ENCODE measurements at places on chromosomes 3 and 15.

GRCh38 chr3:196974661-196975060 lies 6.0 kb upstream of the PIGZ start:
- DNase-seq: no peak

- DNase-seq: peak; percentile 71
Observed at GRCh38 chr3:15345608-15346137, 13.3 kb upstream of the SH3BP5 start.

- no peak for DNase-seq
Observed at GRCh38 chr3:150783316-150783715, 20.3 kb upstream of the SIAH2 start.

DNA sequence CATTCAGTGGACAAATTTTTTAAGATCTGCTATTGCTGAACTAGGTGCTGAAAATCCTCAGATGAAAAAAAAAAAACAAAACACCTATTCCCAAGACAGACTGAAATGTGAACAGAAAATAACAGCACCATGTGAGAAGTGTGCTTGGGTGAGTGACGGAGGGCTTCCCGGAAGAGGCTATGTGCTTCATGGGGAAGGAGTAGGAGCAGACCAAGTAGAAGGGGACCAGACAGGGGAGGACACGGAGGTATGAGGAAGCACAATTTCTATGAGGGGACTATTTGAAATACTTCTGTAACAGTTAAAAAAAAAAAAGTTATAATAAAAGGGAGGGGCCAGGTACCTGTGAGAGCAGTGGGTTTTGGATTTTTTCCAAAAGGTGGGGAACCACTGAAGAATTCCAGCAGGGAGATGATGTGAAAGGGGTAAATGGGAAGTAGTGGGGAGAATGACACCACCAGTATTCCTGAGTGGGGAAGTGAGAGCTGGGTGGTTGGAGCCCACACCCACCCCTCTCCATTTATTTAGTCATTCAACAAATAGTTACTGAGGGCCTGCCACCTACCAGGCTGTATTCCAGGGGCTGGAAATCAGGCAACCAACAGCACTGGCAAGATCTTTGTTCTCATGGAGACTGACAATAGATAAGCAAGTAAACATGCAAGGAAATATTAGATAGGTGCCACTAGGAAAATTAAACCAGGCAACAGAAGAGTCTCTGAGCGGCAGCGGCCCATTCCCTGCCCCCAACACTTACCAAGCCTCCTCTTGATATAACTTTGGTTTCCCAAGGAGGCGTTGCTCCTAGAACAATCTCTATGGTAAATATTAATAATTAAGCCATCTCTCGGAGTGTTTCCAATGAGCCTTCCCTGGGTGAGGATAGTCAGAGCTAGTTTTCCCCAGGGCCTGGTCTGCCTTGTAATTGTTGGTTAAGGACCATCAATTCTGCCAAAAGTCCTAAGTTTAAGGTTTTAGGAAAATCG lies 3.8 kb upstream of the USP3 start:
- DNase-seq: no peak

DNA sequence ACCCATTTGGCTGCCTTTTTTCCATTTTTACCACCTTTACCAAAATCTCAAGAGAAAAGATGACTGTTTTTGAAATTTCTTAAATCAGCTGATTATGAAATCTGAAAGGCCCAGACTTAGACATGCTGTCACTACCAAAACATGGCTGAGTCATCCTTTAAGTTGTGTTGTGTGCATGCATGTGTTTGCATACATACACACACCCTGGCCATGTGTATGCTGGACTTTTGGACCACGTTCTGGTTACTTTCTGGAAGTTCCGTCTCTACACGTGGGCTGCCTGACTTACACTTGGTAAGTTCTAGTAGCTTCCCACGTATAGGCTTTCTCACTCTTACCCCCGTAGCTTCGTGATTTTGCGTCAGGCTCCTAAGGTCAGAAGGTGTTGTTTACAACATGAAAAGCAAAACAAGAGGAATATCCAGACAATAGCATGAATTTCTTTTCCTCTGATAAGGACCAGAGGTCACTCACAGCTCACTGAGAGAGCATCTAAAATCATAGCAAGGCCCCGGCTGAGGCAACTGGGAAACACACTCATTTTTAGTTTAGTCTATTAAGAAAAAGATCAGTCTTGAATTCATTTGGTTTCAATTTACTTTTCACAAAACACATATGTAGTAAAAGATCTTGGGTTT lies 62.4 kb downstream of the COL8A1 start:
- no peak for DNase-seq

DNA sequence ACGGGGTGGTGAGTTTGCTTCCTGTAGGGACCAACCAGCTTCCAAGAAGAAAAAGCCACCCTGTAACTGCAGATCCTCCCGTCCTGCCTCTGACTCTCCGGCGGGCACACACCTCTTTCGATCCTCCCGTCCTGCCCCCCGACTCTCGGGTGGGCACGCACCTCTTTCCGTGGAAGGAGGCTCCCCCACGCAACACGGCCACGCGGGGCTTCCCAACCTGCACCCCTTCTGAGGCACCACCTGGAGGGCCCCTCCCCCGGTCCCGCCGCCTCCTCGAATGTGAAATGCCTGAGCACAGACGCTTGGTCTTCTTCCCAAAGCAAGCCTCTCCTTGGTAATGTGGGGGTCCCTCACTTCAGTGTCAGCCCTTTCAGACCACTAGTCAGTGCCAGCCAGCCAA lies 7.3 kb downstream of the ADAMTS17 start:
- DNase-seq: no peak

GRCh38 chr3:193452338-193452737 lies 73.8 kb upstream of the ATP13A5 start:
- no peak for DNase-seq

GRCh38 chr15:36925653-36926426 lies 174.5 kb downstream of the MEIS2 start:
- no peak for DNase-seq

DNA sequence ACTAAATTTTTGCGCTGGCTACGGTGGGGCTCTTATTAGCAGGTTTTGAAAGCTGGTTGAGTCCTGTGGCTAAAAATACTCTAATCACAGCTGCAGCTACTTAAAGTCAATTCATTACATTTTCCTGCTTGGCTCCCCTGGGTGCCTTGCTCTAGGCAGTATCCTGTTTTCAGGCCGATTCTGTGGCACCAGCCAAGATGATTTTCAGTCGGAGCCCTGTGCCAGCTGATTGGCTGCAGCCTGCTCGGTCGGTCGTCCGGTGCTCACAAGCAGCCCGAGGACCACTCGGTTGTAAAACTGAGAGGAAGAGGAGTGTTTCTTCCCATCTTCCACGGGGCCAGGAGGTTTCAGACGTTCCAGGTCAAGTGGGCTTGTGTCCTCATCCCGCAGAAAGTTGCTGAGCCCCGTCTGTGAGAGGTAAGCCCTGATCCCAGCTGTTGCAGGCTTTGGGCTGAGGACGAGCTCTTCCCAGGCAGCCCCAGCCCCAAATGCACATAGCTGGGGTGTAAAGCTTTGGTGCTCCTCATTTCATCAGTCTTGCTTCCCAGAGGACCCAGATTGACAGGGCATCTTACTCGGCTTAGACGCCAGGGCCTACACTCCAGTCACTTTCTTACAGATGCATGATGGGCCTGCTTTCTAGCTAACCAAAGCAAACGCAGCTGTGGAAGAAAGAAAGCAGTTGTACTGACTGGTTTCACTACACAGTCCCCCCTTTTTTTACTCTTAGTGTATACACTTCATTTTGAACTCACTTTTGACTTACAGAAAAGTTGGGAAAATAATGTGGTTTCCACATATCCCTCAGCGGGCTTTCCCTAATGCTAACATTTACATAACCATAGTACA lies 15.9 kb downstream of the LYSMD4 start:
- peak; percentile 64 for DNase-seq

DNA sequence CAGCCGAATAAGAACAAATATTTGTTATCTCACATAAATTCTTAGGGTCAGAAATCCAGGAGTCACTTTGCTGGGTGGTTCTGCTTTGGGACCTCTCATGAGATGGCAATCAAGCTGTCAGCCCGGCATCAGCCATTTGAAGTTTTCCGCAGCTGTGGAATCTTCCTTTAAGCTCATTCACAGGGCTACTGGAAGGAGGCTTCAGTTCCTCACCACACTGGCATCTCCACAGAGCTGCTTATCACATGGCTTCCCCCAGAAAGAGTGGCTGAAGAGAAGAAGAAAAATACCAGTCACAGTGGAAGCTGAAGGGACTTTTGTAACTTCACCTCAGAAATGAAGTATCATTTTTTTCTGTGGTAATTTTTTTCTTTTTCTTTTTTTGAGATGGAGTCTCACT lies 267.7 kb downstream of the CHL1 start:
- no peak for DNase-seq

DNA sequence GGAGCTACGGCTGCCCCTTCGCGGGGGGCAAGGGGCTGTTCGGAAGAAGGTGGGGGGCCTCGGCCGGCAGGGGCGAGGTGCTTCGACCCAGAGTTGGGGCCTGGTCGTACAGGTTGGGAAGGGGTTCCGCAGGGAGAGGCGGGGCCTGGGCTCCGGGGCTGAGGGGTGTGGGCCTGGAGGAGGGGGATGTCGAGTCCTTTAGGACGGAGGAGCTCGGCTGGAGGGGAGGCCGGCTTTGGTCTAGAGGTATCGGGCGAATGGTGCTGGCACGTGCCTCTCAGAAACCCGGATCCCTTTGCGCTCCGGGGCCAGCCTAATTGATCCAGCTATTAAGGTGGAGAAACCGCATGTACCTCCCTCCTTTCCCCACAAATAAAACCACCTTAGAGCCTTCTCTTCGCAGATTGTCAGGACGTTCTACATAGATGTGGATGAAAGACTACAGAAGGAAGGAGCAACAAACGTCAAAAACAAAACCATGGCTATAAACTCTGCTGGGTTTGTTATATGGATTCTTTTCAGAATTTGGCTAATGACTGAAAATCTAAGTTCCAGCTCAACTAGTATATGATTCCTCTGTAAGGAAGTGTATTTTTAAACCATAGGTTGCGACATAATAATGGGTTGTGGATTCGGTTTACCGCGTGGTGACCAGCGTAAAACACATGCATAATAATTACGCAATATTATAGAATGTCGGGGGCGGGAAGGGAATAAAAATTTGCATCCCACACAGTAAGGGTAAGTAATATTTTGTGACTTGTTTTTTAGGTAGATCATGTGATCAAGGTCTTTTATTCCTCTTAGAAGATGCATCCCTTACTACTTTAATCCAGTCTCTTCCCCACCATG lies 644 bp upstream of the NGLY1 start:
- no peak for DNase-seq

GRCh38 chr3:146796078-146796477 lies 190.9 kb upstream of the PLSCR5 start:
- DNase-seq: no peak

GRCh38 chr3:177194299-177194698 lies 3.0 kb downstream of the TBL1XR1 start:
- no peak for DNase-seq

GRCh38 chr3:67196677-67197076 lies 198.6 kb downstream of the KBTBD8 start:
- DNase-seq: no peak

- no peak for DNase-seq
Observed at GRCh38 chr15:90645873-90646575, 71.1 kb upstream of the BLM start.

DNA sequence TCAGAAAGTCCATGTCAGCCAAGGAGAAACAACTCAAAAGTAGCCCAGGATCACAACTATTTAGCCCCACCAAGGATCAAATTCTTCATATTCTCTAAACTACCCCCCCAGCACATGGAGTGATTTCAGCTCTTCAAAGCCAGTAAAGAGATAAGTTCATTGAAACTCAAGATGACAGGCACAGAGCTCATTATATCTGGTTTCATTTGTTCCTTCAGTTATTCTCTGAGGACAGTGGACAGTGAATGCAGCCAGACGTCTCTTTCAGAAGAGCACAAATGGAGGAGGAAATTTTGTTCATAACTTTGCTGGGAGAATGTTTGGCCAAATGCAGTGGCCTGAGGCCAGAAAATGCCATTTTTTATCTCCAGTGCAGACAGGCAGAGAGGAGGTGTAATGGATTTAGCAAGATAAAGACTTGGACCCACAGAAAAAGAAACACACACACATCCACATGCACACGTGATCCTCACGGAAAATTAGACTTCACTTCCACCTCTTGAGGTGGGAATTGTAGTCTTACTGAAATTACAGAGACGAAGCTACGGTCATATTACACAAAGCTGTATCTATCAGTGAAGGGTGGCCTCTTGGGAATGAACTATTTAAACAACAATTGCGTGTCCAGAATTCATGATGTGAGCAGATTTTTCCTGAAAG lies 64.6 kb downstream of the HES1 start:
- no peak for DNase-seq

- no peak for DNase-seq
Observed at GRCh38 chr3:25265284-25265683, 162.8 kb upstream of the RARB start.

DNA sequence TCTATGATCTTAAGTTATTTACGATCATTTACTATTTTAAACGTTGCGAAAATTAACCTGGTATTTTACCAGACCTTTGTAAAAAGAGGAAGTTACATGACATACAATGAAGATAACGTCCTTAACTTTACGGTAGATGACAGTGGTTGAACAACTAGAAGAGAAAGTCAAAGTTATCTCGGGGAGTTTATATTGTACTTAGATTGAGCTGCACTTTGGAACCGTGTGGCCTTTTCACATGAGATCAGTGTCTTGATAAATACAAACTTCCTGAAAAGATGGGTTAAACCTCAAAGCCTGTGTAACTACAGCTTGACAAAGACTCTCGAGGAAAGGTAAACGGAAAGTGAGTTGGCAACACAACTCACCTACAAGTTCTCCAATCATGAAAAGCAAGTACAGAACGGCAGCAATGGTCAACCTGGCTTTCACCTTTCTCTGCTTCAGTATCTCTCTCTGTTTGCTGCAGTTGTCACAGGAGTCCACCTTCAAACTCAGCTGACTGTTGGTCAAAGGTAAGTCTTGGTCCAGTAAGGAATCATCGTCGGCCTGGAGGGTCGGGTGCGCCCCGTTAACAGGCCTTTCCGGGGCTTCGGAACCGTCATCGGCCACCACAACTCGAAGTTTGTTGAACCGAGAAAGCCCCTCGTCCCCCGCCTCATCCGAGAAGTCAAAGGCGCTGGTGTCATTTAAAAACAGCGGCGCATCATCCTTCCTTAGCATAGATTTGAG lies 793 bp downstream of the SLC30A4 start:
- DNase-seq: peak; percentile 38

DNA sequence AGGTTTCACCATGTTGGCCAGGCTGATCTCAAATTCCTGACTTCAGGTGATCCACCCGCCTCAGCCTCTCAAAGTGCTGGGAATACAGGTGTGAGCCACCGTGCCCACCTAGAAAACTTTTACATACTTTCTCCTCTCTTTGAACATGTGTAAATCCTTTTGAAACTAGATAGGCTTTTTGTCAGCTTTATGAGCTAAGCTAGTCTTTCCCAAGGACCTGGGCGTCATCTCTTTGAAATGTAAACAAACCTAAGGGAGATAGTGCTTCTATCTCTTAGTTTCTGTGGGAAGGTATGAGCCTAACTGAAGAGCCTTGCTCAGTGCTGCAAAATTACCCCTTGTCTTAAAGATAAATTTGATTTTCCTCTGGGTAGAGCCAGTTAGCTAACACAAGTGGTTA lies 4.8 kb downstream of the CX3CR1 start:
- DNase-seq: no peak

- no peak for DNase-seq
Observed at GRCh38 chr3:42668793-42669217, 15.3 kb downstream of the ZBTB47 start.

Data from GM10248 (cell line).